Caki2 (cell line): ENCODE measurements at places on chromosomes 2 and 18.

DNA sequence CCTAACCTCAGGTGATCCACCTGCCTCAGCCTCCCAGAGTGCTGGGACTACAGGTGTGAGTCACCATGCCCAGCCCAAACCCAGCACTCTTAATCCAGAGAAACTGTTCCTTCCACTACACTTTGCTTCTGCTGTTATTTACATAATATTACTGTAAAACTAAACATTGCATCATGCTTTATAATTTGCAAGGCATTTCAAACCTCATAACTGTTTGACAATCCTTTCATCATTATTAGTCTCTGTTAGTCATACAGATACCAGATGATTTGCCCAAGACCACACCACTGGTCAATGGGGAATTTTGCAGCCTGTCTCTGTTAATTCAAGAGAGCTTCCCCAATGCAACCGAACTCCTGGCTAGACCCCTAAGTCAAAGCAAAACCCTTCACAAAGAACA lies 338.3 kb downstream of the ALK start:
- DNase-seq = no peak

DNA sequence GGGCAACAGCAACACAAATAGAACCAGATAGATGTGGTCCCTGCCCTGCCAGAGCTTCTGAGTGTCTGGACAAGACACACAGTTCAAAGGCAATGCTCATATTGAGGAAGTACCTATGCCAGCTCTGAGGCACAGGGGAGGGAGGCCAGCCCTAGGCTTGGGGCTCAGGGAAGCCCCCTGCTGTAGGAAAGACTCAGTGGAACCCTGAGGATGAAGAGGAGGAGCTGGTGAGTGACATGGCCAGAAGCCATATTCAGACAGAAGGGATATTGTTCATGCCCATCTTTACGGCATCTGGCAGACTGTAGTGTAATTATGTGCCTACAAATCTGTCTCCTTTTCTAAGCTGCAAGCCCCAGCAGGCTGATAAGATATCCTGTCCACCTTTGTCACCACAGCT lies 8.8 kb downstream of the SIGLEC15 start:
- DNase-seq = no peak

- peak; percentile 48 for DNase-seq
Measured at GRCh38 chr2:108607706-108608301, 73.5 kb downstream of the LIMS1 start.

DNA sequence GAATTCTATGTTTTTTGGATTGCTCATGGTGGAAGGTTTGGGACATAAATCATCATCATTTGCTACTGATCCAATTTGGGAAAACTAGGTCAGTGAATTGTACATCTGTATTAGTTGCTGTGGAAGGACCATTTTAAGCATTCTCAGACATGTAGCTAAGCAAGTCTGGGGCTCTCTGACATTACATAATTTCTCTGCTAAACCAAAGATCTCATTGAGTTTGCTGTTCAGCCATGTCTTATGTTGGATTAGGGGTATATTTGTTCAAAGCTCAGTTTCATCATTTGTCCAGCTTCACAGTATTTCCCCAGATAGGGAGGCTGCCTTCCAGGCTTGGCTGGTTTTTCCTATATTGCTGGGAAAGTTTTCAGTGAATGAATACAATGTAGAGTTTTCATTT lies 399.7 kb downstream of the MTX2 start:
- DNase-seq = no peak

GRCh38 chr2:23200787-23201114 lies 184.2 kb upstream of the KLHL29 start:
- no peak for DNase-seq

DNA sequence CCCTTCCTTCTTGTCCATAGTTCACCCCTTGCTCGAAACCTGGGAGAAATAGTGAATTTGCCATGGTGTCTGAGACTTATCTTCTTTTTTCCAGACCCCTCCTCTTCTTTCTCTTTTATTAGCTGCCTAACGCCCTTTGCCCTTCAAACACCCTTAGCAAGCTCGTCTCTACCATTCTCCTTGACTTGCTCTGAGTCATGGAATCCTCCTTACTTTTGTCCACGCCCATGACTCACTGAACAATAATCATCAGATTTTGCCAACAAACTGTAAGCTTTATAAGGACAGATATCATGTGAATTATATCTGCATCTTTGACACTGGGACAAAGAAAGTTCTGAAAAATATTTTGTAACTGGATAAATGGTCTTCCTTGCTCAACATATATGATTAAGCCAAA lies 67.1 kb upstream of the CNTNAP5 start:
- DNase-seq = no peak
